ENCODE measurements at places on chromosomes 11 and 22.

- DNase-seq, result no peak
Observed at GRCh38 chr11:121352251-121352891, 59.8 kb downstream of the SC5D start.

DNA sequence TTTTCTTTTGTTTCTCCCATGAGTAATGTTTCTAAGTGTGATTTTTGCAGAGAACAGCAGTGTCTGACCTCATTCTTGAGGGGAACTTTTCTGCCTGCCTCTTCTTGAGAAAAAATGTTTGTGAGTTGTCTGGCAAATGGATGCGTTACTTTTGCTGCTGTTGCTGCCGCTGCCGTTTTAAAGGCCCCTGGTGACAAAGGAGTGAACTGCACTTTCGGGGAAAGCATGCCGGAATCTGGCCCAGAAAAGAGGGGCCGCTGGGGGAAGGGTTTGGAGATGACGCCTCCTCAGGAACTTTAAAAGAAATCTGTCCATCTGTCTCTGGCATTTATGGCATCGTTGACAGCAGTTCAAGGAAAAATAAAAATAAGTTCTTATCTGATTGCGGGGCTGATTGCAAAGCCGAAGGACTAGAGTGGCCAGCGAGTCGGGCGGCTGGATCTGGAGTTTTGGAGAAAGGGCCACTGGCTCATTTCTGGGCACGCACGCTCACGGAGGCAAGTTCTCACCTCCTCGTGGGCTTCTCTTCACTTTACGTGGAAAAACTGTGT, 16.5 kb downstream of the ZBTB16 start:
- no peak for DNase-seq

DNA sequence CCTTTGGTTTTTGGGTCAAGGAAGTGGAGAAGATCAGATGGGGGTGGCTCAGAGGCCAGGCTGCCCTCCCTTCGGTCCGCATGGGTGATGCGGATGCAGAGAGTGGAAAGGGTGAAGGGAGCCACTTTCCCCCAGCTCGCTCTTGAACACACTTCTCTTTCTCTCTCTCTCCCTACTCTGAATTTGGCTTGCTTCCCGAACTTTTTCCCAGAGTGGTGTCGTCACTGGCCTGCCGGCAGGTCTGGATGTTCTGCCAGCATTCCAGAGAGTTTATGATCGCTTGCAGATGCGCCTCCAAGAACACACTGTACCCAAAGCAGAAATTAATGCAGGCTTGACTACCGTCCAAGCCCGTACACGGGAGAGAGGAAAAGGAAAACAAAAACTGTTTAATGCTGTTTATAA, 103.2 kb downstream of the ZBTB16 start:
- no peak for DNase-seq

DNA sequence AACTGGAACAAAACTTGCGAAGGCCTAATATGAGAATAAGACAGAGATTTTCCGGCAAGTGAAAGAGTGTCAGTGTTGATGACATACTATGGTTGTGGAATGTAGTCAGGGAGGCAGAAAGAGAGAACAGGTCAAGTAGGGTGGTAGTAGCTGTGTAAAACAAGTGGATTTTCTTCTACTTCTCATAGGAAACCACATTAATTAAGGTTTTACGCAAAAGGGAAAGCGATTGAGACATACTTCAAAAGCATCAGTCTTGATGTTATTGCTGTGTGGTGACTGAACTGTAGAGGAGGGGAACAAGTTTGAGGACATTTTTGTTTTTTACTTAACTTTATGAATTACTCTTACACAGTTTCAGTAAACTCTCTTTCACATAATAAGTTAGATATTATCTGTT, 186.0 kb upstream of the CNTN5 start:
- peak; percentile 70 for DNase-seq

DNA sequence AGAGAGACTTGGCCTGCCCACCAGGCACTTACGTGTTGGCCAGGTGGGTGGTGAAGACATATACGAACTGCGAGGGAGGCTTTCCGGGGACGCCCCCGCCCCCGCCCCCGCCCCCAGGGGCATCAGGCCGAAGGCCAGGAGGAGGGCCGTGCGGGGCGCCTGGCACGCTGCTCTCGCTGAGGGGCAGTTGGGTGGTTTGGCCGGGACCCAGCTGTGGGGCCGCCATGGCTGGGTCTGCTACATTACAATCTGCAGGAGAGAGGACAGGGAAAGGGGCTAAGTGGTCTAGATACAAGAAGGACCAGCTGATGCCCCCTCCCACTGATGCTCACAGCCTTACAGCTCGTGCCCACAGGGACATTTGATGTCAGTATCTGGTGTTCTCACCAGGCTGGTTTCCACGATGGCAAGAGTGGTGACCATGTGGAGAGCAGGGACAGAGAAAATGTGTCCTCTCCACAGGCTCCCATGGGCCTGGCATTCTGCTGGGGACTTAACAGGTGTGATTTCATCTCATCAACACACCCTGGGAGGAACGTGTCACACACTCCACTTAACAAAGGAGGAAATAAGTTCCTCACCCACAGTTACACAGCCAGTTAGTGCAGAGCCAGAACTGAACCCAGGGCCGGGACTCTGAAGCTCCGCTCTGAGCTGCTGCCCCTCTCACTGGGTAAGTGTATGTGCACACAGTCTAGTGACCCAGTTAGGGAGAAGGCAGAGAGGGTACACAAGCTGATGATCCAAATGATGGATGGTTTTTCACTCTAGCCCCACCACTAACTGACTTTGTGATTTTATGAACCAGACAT, 19.7 kb downstream of the CXCR5 start:
- DNase-seq, result no peak

GRCh38 chr11:113248702-113249490, 65.5 kb upstream of the TTC12 start:
- DNase-seq, result no peak

GRCh38 chr11:44834846-44835245, 108.1 kb downstream of the TSPAN18 start:
- no peak for DNase-seq

DNA sequence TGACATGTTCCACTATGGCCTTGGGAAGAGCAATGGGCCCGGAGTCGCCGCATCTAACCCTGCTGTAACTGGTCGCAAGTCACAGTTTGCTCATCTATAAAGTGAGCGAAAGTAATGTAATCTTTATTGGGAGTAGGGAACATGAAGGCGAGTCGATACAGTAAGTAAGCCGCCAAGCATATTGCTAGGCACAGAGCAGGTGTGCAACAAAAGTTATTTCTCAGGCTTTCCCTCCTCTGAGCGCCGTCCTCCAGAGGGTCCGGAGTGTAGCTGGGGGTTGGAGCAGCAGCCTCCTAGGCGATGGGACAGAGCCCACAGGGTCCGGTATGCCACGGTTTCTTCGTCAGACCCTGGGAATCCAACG, 343 bp upstream of the SPON1 start:
- no peak for DNase-seq

DNA sequence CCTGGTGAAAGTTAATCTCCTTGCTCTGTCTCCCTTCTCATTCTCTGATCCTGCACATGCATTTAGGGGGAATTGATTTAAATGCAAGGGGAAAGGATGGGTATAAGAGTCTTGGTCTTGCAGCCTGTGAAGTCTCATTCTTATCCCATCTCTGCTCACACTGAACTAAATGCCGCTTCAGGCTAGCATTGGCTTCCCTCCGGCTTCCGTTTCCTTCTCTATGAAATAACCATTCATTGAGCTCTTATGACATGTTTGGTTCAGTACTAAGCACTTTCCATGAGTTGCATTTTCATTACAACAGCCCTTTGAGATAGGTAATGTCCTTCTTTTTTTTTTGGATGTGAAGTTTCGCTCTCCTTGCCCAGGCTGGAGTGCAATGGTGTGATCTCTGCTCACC, 5.6 kb downstream of the ZBTB16 start:
- peak; percentile 62 for DNase-seq

- no peak for DNase-seq
Observed at GRCh38 chr11:93500759-93501158, 42.4 kb downstream of the SMCO4 start.

GRCh38 chr11:122248131-122248530, 132.1 kb upstream of the BLID start:
- DNase-seq, result no peak

DNA sequence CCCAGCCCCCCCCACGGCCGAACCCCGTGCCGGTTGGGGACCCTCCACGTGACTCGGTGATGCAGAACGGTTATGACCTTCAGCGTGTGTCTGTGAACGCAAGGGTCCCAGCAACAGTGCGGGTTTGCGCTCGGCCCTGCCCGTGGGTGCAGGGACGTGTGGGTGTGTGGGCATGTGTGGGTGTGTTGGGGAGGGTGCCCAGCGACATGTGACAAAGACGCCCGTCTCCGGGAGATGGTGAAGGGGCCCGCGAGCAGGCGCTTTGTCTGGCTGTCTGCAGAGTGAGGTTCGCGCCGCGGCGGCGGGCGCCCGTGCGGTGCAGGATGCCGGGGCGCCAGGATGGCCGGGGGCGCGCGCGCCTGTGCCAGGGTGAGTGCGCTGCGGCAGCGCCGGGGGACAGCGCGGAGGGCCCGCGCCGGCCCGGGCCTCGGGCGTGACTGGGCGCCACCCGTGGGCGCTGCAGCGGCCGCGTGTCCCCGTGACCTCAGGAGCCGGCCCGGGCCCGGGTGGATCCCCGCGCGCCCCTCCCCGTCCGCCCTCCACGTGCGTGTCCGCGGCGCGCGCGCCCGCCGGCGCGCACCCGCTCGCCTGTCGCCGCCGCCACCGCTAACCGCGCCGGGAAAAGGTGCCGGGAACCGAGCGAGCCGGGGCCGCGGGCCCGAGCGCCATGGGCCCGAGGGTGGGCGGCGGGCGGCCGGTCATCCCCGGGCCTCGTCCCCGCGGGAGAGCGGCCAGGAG, at the start of gene LRFN4:
Gene LRFN4, plus strand, starts transcription at position 569 of the 738 bp plus-strand sequence. CDS start 681 bp downstream, outside the sequence.
- DNase-seq, result no peak

DNA sequence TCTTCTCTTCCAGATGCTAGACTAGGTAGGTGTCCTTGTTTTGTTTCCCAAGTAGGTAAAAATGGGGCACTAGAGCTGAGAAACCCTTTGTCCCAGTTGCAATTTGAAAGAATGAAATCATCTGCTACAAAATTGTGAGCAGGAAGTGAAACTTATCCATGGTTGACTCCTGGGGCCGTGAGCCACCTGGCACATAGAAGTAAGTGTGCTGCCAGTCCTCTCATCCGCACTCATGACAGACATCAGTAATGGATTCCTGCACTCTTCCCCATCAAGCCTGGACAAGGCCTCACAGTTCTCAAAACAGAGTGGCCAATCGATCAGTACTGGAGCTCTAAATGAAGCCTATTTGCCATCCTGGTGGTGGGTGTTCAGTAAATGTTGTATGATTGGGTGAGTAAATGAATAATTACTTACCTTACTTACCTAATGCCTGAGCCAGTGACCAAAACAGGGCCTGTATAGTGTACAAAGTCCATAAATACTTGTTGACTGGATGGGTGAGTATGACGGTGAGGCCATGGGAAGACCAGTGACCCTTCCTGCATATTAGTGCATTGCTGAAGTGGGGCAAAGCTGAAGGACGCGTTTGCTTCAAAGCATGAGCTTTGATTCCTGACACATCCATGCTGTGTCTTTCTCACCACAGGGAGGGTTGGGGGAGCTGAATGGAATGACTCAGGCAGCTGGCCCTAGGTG, 68.9 kb upstream of the HEPHL1 start:
- DNase-seq, result no peak

DNA sequence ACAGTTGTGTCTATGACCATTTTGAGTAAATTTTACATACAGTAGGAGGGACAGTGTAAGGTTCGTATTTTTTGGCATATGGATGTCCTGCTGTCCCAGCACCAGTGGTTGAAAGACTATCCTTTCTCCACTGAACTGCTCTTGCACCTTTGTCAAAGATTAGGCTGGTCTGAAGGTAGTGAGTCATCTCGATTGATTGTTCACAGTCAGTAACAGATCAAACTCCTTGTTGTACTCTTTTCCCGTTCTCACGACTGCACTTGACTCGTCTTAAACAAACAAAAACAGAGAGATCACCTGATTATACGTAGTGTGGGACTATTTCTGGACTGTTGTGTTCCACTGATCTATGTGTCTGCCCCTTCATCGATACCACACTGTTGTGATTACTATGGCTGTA, 77.1 kb downstream of the DGCR2 start:
- no peak for DNase-seq

GRCh38 chr11:75159151-75159953, 8.4 kb downstream of the SLCO2B1 start:
- DNase-seq, result no peak

- DNase-seq, result no peak
Observed at GRCh38 chr22:37226087-37226486, 13.8 kb upstream of the SSTR3 start.
